ENCODE measurements at places on chromosomes 4 and X.
A peak's percentile ranks its signal among the peaks of the same experiment; 100 is the strongest.

GRCh38 chr4:153169776-153170175 lies 34.5 kb upstream of the TRIM2 start:
- H3K27me3 ChIP-seq: no peaks in the 10 kb centered on the region
- no peak overlapping the region for H3K27ac ChIP-seq
- H3K4me3 ChIP-seq: no peak overlapping the region
- no peak for DNase-seq

DNA sequence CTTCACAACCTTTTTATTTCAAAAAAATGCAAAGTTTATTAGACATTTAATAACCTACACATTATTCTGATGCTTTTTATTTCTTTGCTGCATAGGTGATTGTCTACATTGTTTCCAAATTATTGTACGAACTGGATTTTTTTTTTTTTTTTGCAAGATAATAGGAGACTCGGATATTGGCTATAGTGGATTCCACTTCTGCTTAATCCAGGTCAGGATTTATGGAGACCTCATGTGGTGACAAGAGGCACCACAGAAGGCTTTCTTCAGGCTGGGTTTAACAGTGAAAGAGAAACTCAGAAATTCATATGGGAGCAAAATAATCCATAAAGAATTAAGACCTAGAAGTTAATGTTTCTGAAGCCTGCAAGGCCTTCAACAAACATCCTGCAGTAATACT lies 2.4 kb upstream of the SLIT2 start:
- H3K27ac ChIP-seq: peak overlapping the region; percentile 4
- no peak overlapping the region for H3K4me3 ChIP-seq
- peaks cover 3% of the 10 kb centered on the region for H3K4me1 ChIP-seq
- H3K27me3 ChIP-seq: no peaks in the 10 kb centered on the region
- H3K36me3 ChIP-seq: no peaks in the 10 kb centered on the region

DNA sequence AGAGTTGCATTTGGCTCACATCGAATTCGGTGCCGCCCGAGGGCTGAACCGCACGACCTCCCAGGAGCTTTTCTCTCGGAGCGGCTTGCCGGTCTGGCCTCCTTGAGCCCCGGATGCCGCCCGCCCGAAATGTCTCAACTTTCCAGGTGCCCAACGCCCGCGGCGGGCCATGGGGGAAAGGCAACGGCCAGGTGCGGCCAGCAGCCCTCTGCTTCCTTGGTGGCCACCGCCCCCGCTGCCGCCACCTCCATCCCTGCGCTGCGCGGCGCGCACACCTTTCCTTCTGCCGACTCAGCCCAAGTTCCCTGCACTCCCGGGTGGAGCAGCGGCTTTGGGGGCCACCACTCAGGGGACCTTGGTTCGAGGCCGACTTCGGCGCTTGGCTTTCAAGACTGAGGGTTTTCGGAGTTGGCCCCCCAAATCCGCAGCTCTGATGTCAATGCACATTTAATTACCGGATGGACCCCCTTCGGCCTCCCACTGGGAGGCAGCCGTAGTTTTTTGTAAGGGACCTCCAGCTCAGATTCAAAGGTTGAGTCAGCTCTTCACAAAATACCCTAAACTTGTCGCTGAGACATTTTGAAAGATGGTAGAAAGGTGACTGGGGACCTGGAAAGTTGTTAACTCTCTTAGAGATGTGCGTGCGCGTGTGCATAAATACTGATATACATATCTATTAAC lies 1.1 kb downstream of the AFF2 start:
- no peaks in the 10 kb centered on the region for H3K4me1 ChIP-seq
- no peak for DNase-seq
- H3K4me3 ChIP-seq: peak overlapping the region; percentile 29

DNA sequence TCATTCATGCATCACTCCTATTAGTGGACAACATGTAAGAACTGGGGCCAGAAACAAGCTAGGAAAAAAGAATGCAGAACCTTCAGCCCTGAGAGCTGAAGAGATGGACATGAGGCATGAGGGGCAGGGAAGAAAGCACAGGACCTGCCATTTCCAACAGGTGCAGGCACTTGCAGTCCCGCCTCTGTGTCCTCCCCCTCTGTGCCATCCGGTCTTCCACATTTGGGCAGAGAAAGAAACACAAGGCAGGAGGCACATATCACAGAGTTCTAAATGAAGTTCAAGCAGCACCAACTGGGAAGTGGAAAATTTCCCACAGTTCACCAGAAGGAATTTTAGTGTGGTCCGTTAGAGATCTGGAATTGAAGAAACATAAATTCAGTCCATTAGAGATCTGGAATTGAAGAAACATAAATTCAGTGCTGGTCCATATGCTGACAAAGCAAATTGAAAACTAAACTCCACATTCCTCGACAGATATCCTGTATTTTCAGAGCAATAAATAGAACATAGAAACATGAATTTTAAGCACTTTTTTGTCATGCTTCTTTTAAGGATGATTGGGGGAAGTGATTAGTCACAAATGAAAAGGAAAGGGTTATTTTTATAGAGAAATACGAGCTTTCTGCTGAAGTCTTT lies 57.2 kb upstream of the DAPP1 start:
- H3K27ac ChIP-seq: no peak overlapping the region
- DNase-seq: no peak
- no peak overlapping the region for H3K4me3 ChIP-seq
- H3K4me1 ChIP-seq: no peaks in the 10 kb centered on the region

GRCh38 chrX:77785486-77786364 lies at the start of gene ATRX:
Gene ATRX (minus strand): TSS chrX:77786216. CDS start chrX:77786001, 215 bp downstream.
- no peaks in the 10 kb centered on the region for H3K27me3 ChIP-seq
- H3K27ac ChIP-seq: peak within 1 kb of the TSS; percentile 91
- peaks cover 4% of the 10 kb centered on the region for H3K4me1 ChIP-seq
- peak within 1 kb of the TSS; percentile 54 for H3K4me3 ChIP-seq

GRCh38 chr4:123159479-123159878 lies 237.1 kb upstream of the NUDT6 start:
- no peaks in the 10 kb centered on the region for H3K36me3 ChIP-seq
- H3K27me3 ChIP-seq: no peaks in the 10 kb centered on the region
- no peak overlapping the region for H3K4me3 ChIP-seq

Data from tibial nerve (tissue), 4 donors.